ENCODE measurements at places on chromosomes 16 and 17. TPM values are rescaled to one million over a fixed set of nuclear protein-coding genes. Genes with fewer than 3 reads are reported as not detected.

Gene ABCA8
- 23.6 TPM for total RNA-seq

Gene PHF12
- total RNA-seq, result 17.0 TPM

Gene FBXL16
- total RNA-seq, result 0.53 TPM

Gene MPDU1
- total RNA-seq, result 394 TPM

Gene TPSG1
- total RNA-seq, result not detected

Gene C16orf96
- not detected for total RNA-seq

Gene FA2H
- total RNA-seq, result not detected

Gene NPIPA3
- total RNA-seq, result not detected

Gene SLC16A6
- total RNA-seq, result 0.29 TPM

Gene ZG16
- not detected for total RNA-seq

Gene OR1F1
- total RNA-seq, result not detected

Gene RCVRN
- total RNA-seq, result not detected

Gene WWP2
- 30.3 TPM for total RNA-seq

Gene FOXC2
- total RNA-seq, result 0.53 TPM

Gene MT1A
- total RNA-seq, result 15.6 TPM

Gene TNK1
- 0.18 TPM for total RNA-seq

Gene CSH2
- not detected for total RNA-seq

Gene C1QL1
- total RNA-seq, result 9.0 TPM

Gene AFMID
- 28.7 TPM for total RNA-seq

Gene HCFC1R1
- total RNA-seq, result 24.1 TPM

Gene CYTH1
- total RNA-seq, result 8.3 TPM

Gene SLC6A2
- total RNA-seq, result not detected

Gene RAD51C
- 20.2 TPM for total RNA-seq

Gene KANSL1
- total RNA-seq, result 24.1 TPM

Gene TAF1C
- total RNA-seq, result 29.4 TPM

Gene TPPP3
- 3.2 TPM for total RNA-seq

Gene CDC42EP4
- total RNA-seq, result 60.8 TPM

Gene WNT3
- 2.3 TPM for total RNA-seq

Gene MSLN
- 0.86 TPM for total RNA-seq

Gene RTN4RL1
- total RNA-seq, result 0.29 TPM

Gene SMIM36
- total RNA-seq, result not detected

Gene GAS2L2
- total RNA-seq, result not detected

Gene SMIM22
- total RNA-seq, result not detected

Gene LLGL2
- total RNA-seq, result 0.89 TPM

All from myometrial cell (primary cell).